Foreskin melanocyte (primary cell): ENCODE measurements at places on chromosomes 12 and 14.

- DNase-seq: no peak
These were observed 43.8 kb downstream of the ATXN7L3B start for GRCh38 chr12:74581439-74581838.

DNA sequence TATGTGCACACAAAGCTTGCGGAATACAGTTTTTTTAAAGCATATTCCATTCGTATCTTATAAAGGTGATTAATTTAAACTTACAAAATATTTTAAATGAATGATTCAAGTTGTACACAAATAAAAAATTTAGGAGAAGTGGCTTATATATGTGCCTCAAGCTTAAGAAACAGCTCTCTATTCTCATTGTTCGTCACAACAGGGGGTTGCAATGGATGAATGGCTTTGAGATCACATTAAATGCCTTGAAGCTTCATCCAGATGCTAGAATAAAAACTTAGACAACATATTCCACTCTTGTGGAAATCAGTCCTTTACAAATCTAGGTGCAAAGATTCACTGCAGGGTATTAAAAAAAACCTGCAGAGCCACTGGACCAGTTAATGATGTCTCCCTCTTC lies 303.9 kb upstream of the LRFN5 start:
- DNase-seq: no peak

DNA sequence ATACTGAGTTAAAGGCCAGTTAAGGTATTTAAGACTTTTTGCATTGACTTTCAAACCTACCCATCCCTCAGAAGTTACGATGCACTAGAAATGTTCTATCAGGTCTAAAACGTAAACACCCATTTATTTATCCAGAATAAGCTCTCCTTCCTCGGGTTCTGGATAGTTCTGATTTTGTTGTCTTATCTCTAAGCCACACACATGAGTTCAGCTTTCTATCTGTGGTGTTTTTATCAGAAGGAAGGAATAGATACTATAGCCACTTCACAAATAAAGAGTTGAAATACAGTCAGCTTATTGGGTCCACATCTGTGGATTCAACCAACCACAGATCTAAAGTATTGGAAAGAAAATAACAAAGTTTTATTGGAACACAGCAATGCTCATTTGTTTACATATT lies 5.4 kb downstream of the SFSWAP start:
- no peak for DNase-seq

DNA sequence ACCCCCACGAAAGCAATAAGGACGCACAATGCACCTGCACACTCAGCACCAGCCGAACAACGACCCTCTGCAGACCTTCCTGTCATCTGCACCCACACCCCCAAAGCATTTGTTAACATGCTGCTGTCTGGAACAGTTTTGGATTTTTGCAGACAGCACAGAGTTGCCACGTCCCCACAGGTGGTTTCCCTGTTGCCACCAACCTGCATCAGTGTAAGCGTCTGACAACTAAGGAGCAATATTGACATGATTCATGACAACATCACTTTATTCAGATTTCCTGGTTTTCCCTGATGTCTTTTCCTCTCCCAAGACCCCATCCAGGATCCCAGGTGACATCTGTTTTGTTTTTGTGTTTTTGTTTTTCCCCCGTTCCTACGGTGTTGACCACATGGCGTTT lies 150.7 kb upstream of the C14orf180 start:
- no peak for DNase-seq

DNA sequence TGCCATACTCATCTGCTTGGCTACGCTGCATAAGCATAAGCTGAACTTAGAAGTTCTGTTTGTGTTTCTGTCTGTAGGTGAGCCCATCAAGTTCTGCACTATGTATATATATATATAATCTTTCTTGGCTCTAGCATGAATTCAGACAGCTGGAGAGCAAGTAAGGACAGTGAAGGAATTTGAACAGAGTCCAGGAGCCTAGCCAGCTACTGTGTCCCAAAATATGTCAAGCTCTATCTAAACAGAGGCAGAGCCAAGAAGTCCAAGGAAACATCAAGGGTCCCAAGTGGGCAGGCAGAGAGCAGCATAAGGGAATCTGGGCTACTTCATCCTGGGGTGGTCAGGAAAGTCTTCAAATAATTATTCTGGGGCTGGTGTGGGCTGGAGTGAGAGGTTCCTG lies 118.5 kb upstream of the NPAS3 start:
- DNase-seq: no peak

DNA sequence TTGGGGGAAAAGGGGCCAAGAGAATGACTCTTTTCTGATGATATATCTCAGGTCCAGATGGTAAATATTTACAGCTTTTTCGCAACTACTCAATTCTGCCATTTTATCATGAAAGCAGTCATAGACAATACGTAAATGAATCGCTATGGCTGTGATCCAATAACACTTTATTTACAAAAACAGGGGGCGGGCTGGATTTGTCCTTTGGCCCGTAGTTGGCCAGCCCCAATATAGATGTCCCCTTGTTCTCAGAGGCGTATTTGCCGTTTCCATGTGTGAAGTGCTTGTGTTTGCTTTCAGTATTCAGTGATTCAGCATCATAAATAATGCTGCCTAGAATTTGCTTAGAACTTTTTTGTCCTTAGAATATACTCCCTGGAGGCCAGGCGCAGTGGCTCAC lies 77.2 kb downstream of the CCDC92 start:
- no peak for DNase-seq

GRCh38 chr12:109156036-109156435 lies 39.6 kb downstream of the ACACB start:
- no peak for DNase-seq

DNA sequence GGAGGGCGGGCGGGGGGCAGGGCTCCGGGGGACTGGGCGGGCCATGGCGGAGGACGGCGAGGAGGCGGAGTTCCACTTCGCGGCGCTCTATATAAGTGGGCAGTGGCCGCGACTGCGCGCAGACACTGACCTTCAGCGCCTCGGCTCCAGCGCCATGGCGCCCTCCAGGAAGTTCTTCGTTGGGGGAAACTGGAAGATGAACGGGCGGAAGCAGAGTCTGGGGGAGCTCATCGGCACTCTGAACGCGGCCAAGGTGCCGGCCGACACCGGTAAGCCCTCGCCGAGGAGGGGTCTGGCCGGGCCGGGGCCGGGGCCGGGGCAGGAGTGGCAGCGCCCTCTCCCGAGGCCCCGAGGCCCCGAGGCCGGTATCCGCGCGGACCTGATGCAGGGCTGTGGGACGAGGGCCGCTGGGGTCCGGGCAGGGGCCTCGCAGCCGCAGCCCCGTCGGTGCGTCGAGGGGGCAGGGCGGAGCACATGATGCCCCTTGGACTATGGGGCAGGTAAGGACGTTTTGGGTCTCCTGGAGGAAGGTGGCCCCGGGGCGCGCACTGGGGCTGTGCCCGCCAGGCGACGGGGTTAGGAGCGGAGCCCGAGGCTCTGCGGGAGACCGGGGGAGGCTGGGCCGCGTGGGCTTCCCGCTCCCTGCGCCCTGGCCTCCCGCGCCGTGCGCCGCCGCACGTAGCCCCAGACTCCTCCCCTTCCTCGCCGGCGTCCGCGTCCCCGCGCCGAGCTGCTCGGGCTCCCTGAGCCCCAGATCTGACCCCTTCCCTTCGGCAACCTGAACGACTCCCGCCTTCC lies at the start of gene TPI1:
TSS of gene TPI1 (plus strand) at position 119 of the 798 bp plus-strand sequence. CDS start at position 155, 36 bp downstream.
- peak; percentile 52 for DNase-seq

- DNase-seq: no peak
These were observed 2.2 kb upstream of the PTGDR start for GRCh38 chr14:52265253-52265652.

DNA sequence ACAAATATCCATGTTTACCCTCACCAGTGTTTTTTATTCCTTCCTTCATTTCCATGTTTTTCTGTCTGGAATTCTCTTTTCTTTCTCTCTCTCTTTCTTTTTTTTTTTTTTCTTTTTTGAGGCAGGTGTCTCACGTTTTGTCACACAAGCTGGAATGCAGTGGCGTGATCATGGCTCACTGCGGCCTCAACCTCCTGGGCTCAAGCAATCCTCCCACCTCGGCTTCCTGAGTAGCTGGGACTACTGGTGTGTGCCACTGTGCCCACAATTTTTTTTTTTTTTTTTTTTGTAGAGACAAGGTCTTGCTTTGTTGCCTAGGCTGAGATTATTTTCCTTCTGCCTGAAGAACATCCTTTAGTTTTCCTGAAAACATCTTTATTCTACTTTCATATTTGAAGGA lies 15.0 kb upstream of the AMIGO2 start:
- DNase-seq: no peak

DNA sequence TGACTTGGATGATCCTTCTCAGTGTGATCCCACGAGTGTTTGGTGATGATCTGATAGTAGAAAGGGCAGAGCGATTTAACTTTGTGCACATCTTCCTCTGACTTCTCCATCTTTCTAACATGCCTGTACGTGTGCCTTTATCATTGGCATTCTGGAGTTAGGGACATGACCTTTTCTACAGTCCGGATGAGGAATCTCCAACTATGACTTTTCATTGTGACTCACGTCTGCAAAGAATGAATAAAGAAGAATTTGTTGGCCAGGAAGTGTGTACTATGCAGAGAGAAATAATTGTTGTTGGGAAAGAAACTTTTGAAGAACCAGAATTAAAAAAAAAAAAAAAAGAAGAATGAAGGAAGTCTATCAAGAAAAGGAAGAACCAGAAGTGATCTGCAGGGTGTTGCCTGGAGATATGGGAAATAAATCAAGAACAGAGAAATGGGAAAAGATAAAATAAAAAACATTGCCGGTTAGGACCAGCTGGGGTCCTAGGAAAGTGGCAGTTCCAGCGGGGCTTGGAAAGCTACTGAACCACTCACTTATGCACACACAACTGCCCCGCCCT lies 25.3 kb downstream of the PPFIBP1 start:
- DNase-seq: peak; percentile 82

- DNase-seq: no peak
These were observed 299.5 kb upstream of the RPL10L start for GRCh38 chr14:46951103-46951502.

DNA sequence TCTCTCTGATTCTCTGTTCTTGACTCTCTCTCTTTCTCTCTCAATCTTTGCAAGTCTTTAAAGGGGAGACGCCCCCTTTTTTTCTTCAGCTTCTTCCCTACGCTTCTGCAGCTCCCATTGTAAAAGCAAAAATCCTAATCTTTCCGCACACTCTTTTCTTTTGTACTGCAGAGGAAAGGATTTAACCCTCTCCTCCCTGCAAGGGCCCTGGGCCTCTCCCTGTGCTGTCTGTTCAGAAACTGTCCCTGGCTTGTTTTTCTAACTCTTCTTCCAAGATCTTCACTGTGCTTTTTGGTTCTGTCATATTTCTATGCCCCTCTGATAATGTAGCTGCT lies 10.9 kb upstream of the SALL2 start:
- DNase-seq: no peak

DNA sequence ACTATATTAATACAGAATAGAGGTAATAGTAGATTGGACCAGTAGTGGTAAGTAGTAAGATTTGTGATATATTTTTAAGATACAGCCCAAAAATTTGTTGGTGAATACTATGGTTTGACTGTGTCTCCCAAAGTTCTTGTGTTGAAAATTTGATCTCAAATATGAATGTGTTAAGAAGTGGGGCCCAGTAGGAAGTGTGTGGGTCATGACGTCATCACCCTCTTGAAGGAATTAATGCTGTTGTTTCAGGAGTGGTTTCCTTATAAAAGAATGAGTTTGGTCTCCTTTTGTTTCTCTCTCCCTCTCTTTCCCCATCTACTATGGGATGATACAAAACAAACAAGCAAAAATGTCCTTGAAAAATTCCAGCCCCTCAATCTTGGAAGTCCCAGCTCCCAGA lies 16.3 kb downstream of the LUM start:
- no peak for DNase-seq

DNA sequence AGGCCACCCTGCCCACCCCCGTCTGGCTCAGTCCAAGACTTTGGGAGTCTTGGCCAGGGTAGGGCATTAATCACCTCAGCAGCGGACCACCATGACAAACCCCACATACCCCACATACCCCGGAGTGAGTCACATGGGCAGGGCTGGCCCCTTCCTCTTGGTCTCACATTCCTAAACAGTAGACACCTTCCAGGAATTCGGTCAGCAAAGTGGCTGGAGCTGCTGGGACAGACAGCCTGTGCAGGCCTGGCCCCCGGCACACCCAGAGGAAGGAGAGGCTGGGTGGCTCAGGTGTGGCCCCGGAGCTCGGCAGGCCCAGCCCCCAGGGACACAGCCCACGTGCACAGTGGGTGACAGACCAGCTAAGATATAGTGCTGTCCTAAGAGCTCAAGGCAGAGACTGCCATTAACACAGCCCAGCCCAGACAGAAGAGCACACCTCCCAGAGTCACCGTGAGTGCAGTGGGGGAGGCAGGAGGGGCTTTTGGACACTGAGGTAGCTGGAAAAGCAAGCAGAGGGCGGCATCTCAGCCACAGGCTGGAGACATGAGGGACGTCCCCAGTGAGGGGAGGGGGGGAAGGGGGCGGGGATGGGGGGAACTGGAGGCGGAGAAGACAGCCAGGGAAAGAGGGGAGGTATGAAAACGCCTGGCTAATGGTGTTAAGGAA lies 24.0 kb downstream of the CCDC85C start:
- no peak for DNase-seq

DNA sequence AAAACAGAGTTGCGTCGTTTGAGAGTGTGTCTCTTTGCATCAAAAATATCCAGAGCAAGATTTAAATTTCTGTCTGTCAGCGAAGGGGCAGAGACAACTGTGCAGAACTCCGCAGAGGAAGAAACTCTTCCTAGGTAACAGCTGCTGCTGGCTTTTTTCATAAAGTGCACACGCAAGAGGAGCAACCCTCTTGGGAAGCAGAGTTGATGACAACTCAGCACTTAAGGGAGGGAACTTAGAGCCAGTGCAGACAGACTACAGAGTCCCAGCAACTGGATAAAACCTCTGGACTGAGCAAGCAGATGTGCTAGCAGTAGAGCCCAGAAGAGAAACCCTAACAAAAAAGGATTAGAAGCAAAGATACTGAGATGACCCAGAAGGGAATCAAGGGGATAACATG lies 337.1 kb downstream of the PCNX1 start:
- DNase-seq: no peak

DNA sequence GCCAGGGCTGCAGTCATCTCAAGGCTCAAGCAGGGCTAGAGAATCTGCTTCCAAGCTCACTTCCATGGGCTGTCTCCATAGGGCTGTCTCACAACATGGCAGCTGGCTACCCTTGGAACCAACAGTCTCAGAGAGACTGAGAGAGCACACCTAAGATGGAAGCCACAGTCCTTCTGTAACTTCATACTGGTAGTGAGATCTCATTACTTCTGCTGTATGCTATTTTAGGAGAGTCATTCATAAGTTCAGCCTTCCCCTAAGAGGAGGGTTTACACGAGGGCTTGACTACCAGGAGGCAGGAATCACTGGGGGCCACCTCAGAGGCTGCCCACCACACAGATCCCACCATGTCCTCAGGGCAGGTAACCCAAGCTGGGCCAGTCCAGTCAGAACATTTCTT lies 29.7 kb downstream of the ERH start:
- DNase-seq: no peak
